Stimulated activated CD4-positive, alpha-beta T cell treated with anti-CD3 and anti-CD28 coated beads, Interleukin-4, amount 100 ng/mL, for 48 hours (primary cell): ENCODE measurements at places on chromosomes 7 and 10.

DNA sequence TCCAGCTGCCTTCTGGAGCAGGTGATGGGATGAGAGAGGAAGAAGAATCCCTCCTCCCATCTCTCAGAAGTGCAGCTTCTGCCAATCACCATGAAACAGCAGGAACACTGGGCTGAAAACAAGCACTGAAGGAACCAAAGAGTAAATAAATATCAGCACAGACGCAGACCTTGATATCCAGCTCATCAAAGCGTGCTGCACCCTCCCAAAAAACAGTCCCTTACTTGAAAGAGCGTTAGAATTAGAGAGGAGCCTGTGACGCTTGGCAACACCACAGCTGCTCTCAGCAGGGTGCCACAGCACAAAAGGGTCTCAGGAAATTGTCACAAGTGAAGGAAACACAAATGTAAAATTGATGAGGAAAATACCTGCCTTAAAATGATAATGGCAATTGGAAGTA, 39.5 kb downstream of the KLF6 start:
- no peak for DNase-seq

- DNase-seq, result no peak
These were observed 52.2 kb downstream of the IFIT5 start for GRCh38 chr10:89466599-89467035.

DNA sequence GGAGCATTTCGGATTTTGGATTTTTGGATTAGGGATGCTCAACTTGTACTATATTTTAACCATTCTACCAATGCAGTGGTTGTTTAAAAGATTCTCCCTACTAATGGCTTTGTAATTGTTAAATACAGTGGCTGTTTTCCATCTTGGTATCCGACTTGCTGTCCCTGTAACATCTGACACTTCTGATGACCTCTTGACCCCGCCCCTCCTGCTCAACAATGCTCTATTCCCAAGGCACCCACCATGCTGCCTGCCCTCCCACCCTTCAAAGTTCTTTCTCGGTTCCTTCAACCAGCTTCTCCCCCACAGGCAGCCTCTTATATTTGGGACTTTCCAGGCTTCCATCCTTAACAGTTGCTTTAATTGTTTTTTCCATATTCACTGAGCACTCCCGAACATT, 2.0 kb downstream of the PRTFDC1 start:
- DNase-seq, result no peak

DNA sequence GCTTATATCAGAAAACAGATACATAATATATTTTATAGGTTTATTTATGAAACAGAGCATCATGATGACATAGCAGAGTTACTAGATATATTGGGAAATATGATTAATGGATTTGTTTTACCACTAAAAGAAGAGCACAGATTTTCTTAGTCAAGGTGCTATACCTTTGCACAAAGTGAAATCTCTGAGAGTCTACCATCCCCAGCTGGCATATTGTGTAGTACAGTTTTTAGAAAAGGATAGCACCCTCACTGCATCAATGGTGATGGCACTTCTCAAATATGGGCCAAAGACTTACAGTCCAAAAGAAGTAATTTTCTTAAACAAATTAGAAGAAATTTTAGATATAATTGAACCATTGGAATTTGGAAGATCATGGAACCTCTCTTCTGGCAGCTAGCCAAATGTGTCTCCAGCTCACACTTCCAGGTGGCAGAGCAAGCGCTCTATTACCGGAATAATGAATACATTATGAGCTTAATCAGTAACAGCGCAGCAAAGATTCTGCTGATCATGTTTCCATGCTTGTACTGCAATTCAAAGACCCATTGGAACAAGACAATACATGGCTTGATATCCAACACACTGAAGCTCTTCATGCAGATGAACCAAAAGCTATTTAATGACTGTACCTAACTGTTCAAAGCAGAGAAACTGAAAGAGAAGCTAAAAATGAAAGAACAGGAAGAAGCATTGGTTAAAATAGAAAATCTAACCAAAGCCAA, 21.9 kb upstream of the CREB3L2 start:
- no peak for DNase-seq

GRCh38 chr7:105602325-105603305, 21.3 kb upstream of the EFCAB10 start:
- DNase-seq, result no peak

DNA sequence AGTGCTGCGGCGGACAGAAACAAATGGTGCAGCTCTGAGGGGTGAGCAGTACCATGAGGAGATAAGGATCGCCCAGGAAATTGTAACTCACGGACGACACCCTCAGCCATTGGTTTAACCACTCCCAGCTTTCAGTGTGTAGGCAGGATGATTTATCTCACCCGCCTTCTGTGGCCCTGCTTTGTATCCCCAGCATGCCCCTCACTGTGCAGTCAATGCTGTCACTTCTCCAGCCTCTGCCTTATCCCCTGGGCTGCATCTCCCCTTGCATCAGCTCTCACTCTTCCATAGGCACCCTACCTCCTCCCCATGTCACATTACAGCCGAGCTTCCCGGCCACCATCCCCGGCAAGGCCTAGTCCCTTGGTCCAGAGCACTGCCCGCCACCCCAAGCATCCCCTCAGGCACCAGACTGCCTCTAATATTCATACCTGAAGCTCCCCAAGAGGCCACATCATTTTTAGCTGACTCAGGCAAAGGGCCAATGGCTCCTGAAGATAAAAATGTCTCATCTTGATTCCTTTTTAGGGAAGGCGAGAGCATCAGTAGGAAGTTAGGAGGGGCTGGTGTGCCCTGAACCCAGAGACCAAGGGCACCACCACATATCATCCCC, 77.1 kb downstream of the CARD11 start:
- no peak for DNase-seq

- DNase-seq, result no peak
These were observed 47.8 kb downstream of the BRI3 start for GRCh38 chr7:98329100-98329790.

GRCh38 chr7:73817121-73817520, 13.7 kb upstream of the CLDN4 start:
- DNase-seq, result no peak

DNA sequence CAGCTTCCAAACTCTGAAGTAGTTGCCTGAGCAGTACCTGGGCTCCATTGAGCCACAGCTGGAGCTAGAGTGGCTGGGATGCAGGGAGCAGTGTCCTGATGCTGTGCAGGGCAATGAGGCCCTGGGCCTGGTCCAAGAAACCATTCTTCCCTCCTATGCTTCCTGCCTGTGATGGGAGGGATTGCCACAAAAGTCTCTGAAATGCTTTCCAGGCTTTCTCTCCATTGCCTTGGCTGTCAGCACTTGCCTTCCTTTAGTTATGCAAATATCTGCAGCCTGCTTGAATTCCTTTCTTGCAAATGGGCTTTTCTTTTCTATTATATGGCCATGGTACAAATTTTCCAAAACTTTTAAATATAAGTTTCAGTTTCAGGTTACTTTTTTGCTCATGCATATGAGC, 972.2 kb upstream of the MBL2 start:
- DNase-seq, result no peak

- DNase-seq, result no peak
These were observed 9.0 kb upstream of the GPR141 start for GRCh38 chr7:37674531-37674930.

GRCh38 chr7:116315293-116315692, 105.0 kb downstream of the TES start:
- no peak for DNase-seq

GRCh38 chr10:61902445-61903220, 1.1 kb downstream of the ARID5B start:
- peak; percentile 55 for DNase-seq

DNA sequence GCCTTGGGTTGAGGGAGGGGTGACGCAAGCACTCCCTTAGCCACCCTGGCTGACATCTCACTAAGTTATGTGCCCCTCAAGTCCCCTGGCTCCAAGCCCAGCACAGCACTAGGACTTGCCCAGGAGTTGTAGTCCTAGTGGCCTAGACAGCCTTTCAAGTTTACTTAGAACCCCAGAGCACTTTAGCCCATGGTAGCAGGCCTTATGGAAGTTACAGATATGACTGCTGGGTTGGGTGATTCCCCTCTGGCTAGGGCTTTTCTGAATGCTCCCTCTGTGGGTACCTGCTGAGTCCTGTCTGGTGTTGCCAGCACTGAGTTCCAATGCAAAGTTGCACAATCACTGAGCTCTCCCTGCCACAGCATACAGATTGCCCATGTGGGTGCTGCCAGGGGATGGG, 83.2 kb downstream of the AHCYL2 start:
- DNase-seq, result no peak

GRCh38 chr7:451255-452225, 68.1 kb downstream of the PDGFA start:
- no peak for DNase-seq

GRCh38 chr10:119305860-119306513, 98.6 kb downstream of the GRK5 start:
- DNase-seq, result peak; percentile 81

DNA sequence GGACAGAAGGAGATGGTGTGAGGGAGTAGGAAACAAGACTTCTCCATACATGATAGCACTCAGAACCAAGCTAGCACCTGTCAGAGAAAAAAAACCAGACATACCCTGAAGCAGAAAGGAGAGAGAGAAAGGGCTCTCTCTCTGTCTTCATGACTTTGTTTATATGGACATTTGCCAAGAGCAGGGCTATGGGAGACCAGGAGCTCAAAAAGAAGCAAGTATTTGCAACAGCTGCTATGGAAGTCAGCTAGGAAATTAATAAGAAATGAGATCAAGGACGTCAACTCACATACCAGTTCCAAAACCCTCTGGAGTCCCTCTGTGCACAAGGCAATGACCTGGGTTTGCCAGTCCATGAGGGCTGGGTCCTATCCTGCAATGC, 111.6 kb downstream of the SGMS1 start:
- DNase-seq, result no peak

DNA sequence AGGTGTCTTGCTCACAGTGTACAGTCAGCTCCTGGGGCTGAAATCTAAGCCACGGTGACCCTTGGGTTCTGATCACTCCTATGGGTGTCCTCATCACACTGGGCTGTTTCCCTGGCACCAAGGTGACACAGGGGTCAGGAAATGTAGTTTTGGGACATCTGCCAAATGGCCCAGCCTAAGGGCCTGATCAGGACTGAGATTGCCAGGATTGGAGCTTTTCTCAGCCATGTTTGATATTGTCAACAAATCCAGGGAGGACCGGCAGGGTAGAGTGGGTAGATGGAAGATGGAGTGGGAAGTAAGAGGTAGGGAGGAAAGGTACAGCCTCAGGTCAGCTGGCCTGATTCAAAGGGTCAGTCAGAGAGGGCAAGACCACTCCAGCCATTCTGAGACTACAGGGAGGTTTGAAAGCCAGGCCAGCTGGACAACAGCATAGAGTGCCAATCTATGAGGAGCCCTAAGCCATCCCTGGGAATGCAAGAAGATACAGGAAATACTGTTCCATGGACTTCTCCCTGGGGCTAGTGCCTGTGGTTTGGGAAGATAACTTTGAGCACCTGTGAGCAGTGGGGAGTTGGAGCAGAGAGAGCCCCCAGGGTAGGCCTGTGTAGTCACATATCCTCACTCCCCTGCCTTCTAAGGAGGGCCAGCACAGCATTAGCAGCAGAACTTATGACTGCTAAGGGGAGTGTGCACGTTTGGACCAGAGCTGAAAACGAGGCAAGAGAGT, 377.3 kb upstream of the ZMIZ1 start:
- no peak for DNase-seq

GRCh38 chr10:114397651-114398145, 6.6 kb downstream of the AFAP1L2 start:
- no peak for DNase-seq

DNA sequence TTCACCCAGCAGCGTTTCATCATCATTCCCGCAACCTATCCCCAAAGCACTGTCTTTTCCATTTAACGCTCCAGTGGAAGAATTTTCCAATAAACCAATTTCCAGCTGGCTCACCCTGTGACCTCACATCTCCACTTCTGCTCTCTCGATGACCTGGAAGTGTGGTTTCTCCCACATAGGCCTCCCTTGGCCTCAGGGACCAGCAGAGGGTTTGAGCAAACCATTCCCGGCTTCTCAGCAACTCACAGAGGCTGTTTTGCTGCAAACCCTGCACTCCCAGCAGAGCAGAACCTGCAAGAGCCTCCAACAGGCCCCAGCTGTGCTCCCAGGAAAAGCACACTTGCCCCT, 523.0 kb upstream of the FOXK1 start:
- DNase-seq, result no peak

DNA sequence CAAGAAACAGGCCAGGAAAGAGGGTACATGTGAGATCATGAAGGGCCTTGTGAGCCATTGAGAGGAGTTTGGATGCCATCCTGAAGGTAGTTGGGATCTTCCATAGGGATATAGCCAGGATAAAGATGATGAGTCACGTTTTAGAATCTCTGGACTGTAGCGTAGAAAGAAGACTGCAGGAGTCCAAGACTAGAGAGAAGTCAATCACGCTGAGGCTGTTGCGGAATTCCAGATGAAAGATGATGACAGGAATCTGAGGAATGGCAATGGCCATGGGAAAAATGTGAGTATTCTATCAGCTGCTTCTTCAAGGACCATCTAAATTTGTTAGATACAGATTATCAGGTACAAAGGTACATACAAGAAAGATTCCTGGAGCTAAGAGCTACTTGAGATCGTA, 711.3 kb downstream of the GRM8 start:
- DNase-seq, result no peak
